ENCODE measurements at places on chromosomes 1 and 21. TPM values are rescaled to one million over a fixed set of nuclear protein-coding genes. Genes with fewer than 3 reads are reported as not detected.

AADACL4 gene
- total RNA-seq, result not detected

BTBD19 gene
- total RNA-seq, result 0.29 TPM

INSRR gene
- total RNA-seq, result not detected

SGIP1 gene
- not detected for total RNA-seq

KCND3 gene
- total RNA-seq, result not detected
